Stimulated activated CD4-positive, alpha-beta T cell treated with anti-CD3 and anti-CD28 coated beads, TNF-alpha, amount 100 ng/mL, for 24 hours (primary cell): ENCODE measurements at places on chromosomes 12 and 14.

GRCh38 chr12:105382771-105383622, 52.5 kb downstream of the C12orf75 start:
- DNase-seq, result no peak

DNA sequence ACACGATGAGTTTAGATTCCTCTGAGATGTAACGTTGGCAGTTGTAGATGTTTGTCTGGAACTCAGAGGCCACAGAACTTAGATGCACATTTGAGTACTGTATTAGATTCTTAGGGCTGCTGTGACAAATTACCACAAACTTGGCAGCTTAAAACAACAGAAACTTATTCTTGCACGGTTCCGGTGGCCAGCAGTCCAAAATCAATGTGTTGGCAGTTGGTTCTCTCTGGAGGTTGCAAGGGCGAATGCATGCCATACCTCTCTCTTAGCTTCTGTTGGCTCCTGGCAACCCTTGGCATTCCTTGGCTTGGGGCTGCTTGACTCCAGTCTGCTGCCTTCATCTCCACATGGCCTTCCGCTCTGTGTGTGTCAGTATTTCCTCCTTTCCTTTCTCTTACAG, 118.9 kb downstream of the C12orf75 start:
- no peak for DNase-seq

- DNase-seq, result no peak
Measured at GRCh38 chr12:95124106-95124505, 50.7 kb upstream of the NR2C1 start.

DNA sequence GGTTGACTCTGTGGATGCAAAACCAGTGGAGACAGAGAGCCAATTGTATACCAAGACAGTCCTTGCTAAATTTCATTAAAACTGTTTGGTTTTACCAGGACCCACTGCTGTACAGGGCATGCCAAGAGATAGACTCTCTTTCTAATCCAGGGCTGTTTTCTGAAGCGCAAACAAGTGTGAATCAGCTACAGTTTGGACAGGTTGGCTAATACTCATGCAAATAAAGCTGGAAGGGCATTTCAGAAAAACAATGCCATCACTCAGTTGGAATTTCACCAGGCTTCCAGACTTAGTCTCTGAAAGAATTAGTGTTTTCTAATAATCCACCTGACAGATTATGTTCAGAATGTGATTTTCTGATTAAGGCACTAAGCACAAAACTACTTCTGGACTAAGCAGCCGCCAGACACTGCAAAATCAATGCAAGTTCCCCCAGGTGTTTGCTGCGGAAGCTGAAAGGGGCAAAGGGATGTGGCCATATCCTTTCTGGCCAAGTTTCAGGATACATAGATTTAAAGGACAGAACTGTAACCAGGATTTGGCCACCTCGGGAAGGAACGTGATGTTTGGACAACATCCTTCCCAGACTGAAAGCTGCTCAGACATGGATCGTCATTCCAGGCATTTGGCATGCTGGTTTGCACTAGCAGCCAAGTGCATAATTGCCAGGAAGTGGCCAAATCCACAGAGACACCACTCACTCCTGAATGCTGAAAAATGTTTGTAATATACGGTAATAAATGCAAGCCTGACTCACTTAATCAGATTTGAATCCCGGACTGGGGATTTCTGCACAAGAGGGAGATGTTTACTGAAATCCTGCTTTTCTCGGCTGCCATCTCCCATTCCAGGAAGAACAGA, 32.0 kb upstream of the CDKN3 start:
- DNase-seq, result no peak

- DNase-seq, result no peak
Measured at GRCh38 chr12:4909734-4910501, at the start of gene KCNA1. Gene KCNA1, plus strand, starts transcription at chr12:4909905. Its CDS starts 1,474 bp downstream, at chr12:4911379.

- no peak for DNase-seq
Measured at GRCh38 chr12:132921685-132922084, 34.3 kb upstream of the CHFR start.

GRCh38 chr12:130322263-130322662, 15.4 kb upstream of the PIWIL1 start:
- DNase-seq, result no peak

DNA sequence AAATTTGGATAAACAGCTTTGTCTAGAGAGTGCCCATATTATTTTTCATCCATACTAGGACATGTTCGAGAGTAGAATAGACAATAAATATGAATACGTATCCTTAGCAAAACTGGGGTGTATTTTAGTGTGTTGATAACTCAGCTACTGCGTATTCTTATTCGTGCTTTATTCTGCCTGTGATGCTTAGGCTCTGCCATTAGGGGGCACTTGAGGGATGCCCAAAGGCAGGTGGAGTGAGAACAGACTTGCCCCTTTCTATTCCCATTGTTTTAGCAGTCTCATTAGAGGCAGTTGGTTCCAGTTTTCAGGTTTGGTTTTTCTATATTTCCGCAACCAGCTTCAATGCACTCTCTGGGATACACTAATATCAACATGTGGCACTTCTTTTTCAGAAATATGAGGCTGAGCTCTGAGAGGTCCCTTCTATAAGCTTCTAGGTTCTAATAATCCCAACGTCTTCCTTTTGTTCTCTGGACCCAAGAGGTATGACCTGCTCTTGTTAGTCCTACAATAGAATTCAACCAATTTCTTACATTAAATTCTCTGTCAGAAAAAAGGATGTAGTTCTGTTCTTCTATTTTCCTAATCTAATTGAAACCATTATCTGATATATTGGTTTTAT, 985.7 kb upstream of the FBXO33 start:
- DNase-seq, result no peak

GRCh38 chr12:112430929-112431328, 12.2 kb downstream of the PTPN11 start:
- DNase-seq, result no peak

- DNase-seq, result no peak
Measured at GRCh38 chr12:49261721-49262120, 3.2 kb upstream of the TUBA1C start.

DNA sequence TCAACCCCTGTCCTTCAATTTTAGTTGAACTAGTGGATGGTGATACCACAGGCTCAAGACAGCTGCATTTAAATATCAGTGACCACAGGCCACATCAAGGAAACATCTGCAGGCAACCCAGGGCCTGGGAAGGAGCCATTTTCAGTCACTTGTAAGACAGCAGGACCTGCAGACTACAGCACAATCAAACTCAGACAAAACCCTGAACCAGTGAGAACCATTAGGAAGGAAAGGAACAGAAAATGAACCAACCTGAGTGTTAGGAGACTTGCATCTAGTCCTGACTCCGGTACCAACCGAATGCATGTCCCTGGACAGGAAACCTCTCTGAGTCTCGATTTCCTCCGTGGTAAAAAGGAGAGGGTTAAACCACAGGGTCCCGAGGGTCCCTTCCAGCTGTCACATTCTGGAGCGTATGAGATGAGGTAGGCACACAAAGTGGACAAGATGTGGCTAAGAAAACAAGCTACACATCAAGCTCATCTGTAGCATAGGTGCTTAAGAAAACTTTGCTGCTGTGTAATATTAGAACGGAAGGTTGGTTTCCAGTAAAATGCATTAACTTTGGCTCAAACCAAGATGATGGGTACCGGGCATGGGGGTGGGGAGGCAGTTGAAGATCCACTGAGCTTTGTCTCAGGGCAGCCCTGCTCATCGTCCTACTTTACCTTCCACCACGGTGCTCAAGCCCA, 1.6 kb upstream of the CDKN1B start:
- no peak for DNase-seq

DNA sequence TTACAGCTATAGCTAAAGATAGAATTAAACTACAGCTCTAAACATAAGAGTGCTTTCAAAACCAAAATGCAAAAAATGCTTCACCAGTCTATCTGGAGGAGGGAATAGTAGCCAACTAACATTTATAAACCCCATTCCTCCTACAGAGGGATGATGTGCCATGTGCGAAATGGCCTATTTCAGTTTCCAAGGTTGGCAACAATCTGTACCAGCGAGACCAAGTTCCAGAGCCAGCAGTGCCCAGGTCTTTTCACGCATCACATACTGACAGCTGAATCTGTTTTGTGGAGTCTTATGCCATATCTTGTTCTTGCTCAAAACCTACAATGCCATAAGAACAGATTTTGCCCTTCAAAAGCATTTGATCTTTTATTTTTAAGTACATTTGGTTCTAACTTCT, 24.5 kb downstream of the NELL2 start:
- no peak for DNase-seq

DNA sequence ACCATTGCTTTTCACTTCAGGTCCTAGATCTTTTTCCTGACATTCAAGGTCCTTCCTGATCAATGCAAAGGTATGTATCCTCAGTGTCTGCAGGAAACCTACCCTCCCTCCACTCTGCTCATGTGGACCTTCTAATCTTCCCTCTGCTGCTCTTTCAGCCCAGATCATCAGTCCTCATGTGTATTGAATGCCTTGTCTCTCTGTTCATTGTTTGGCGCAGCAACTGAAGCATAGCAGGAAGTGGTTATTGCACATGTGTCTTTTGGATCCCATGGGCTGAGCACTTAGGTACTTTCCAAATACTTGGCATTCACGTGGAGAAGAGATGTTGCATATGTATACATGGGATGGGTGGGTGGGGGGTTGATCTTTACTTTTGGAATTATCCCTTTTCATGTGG, 4.3 kb upstream of the NIN start:
- no peak for DNase-seq

DNA sequence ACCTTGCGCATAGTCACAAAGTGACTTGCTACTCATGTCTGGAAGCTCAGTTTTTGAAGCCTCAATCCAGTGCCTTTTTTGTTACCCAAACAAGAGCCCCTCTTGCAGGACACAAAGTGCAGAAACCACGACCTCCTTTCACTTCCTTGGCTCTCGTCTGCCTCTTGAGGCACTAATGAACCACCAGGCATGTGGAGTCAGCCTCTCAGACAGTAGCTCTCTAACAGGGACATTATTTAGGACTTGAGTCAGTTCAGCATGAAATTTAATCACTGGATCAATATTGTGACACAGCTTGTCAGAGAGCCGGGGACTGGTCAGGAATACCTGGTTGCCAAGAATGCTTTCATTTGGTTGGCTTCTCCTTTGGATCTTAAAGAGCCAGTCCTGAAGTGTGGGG, 46.7 kb downstream of the HSPB8 start:
- no peak for DNase-seq

GRCh38 chr14:63454436-63454835, 88.7 kb downstream of the PPP2R5E start:
- no peak for DNase-seq

DNA sequence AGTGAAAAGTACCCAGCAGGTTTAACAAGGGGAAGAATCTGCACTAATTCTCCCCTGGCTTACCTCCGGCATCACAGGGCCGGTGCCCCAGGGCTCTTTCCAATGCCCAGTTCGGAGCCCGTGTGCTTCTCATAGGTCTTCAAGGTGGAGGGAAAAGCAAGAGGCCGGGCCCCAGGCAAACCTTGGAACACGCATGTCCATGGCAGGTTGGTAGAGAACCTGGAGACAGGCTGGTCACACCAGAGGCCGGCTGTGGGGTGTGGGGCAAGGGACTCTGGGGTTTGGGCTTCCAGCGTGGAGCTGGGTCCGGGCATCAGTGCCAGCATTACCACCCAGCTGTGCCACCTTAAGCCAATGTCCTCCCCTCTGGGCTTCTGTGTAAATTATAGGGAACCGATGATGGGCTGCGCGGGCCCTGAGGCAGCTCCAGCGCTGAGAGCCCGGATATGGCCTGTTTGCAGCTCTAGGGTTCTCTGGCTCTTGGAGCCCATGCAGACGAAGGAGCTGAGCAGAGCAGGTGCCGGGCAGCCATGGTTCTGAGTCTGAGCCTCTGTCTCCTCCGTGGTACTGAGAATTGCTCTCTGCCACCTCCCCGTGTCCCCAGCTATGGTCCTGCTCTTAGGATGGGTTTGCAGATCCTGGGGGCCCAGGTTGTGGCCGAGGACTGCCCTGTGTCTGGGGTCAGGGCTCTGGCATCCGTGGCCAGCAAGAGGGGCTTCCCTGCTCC, 197.0 kb upstream of the C14orf180 start:
- DNase-seq, result no peak

GRCh38 chr12:119661882-119662281, 6.1 kb upstream of the PRKAB1 start:
- DNase-seq, result no peak

GRCh38 chr12:49783917-49784676, 42.7 kb downstream of the TMBIM6 start:
- no peak for DNase-seq

- DNase-seq, result no peak
Measured at GRCh38 chr12:132348176-132348575, 18.8 kb upstream of the GALNT9 start.

DNA sequence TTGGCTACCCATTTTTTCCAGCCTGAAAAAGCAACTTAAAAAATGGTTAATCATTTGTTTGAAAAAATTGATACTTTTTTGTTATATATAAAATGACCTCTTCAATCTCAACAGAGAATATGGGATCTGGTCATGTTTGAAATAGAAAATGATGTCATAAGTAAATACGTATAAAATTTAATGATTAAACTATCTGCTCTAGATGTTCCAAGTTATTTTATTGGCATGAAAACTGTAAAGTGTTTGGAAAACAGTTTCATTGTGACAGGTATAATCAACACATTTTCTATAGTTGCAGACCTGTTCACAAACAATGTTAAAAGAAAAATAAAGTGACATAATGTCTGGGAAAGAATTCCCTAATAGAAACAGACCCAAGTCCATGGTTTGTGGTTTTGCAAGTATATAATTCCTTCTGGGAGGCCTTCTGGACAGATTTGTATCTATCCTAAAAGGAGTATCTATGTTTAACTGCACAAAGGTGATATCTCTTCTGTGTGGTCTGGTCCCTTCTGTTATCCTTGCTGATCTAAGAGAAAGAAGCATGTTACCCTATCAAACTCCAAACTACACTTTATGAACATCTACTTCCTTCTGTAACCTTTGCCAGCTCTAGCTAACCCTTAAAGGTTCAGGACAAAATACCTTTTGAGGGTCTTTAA, 39.5 kb upstream of the LRIG3 start:
- DNase-seq, result no peak

GRCh38 chr12:62751810-62752155, 183.2 kb downstream of the PPM1H start:
- DNase-seq, result no peak

DNA sequence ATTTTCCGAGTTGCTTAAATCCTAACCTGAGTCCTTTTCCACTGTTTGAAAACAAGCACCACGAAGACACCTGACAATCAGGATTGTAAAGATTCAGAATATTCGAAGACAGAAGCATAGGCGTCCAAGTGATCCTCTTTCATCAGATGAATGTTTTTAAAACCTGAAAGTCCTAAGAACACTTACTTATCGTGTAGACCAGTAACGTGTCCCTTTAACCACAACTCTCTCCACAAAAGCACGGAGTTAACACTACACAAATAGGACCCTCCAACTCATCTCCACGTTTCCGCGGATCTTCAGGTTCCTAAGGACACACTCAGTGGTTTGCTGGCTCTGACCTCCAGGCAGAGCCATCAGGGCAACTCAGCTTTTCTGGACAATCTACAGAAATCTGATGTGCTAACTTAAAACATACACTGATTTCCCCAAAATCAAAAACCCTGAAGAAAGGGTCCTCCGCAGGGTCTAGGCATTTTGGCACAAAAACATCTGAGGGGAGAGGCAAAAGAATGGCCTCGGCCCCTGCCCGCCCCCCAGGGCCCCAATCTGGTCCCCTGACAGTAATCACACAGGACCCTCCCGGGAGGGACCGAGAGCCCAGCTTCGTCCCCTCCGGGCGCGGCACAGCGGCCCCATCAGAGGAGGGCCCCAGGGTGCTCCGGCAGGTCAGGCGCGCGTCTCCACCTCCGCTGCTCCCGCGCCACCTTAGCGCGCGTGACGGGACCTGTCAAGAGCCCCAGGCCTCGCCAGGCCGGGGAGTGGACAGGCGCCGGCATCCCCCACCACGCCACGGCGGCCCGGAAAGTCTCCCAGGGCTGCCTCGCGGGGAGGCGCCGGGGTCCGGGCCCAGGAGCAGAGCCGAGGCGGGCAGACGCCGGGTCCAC, 925 bp downstream of the DICER1 start:
- peak; percentile 7 for DNase-seq
